SJCRH30 (cell line): ENCODE measurements at places on chromosomes 5 and 9.

DNA sequence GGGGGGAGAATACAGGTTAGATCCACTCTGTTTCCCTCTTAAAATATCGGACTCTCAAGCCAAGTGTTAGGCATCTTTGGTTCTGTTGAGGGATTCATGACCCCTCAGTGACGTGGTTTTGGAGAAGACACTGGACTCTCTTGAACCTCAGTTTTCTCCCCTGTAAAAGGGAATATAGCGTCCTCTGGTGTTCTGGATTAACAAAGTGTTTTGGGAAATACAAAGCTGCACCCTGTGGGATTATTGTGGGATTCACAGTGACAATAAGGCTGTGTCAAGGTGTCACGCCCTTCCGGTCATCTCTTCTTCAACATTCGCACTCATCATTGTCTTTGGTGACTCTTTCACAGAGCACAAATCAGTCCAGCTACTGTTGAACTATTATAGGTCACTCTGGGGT, 139.0 kb downstream of the IRX1 start:
- DNase-seq: no peak

GRCh38 chr5:17445185-17445584, 52.8 kb upstream of the TAF11L2 start:
- no peak for DNase-seq

GRCh38 chr5:33692980-33693379, 198.8 kb downstream of the ADAMTS12 start:
- no peak for DNase-seq

GRCh38 chr5:161660806-161661205, 24.7 kb upstream of the GABRA6 start:
- no peak for DNase-seq
